ENCODE measurements at places on chromosomes 11 and 22. TPM values are rescaled to one million over a fixed set of nuclear protein-coding genes. Genes with fewer than 3 reads are reported as not detected.

DNA sequence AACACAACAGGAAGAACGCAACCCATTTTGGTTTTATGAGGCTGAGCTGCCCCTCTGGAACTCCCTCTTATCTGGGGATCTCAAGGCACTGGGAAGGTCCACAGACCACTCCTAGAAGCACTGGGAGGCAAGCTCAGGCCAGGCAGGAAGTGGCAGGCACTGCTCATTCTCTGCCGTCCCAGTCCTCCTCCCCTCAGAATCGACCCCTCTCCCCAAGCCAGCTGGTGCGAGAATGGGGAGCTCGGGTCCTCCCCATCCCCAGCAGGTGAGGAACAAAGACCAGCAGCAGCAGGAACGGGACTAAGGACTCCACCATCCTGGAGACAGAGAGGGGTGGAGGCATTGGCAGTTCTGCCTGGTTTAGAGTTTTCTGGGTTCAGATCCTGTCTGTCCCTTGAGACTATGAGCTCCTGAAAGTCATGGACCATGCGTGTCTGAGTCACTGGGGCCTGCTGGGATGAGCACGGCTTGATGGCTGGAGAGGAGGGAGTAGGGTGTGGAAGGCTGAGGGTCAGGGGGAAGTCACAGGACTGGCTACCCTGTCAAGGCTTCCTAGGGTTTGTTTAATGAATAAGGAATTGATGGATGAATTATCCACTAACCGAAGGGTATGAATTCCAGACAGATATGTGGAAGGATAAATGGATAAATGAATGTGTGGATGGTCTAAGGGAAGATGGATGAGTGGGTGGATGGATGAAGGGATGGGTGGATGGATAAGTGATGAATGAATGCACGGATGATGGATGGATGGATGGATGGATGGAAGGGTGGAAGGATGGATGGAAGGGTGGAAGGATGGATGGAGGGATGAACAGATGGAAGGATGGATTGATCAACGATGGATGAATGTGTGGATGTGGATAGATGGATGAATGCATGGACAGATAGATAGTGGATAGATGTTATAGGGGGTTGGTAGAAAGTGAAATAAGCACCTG, 6.4 kb downstream of the MYEOV start:
- no peak for DNase-seq

DNA sequence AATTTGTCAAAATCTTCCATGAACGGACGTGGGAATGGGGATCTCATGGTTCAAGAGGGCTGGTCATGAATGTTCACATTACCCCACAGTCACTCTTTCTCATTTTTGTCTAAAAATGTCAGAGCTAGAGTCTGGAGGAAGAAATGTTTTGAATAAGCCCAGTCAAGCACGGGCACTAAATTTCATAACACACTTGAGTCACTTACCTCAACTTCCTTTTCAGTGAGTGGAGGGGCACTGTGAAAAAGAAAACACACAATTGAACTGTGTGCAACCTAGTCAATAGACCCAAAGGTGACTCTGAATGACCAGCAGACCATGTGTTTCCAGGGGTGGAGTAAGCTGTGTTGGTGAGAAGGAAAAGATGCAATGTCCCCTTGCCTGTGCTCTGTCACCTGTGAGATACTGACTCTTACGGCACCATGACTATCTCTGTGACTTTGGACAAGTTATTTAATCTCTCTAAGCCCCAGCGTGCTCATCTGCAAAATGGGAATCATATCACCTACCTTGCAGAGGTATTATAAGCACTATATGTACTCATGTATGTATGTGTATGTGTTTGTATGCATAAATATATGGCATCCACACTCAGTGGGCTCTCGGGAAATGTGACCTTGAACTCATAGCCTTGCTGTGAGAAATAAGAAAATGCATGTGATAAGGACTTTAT, 38.2 kb upstream of the LYVE1 start:
- no peak for DNase-seq

DNA sequence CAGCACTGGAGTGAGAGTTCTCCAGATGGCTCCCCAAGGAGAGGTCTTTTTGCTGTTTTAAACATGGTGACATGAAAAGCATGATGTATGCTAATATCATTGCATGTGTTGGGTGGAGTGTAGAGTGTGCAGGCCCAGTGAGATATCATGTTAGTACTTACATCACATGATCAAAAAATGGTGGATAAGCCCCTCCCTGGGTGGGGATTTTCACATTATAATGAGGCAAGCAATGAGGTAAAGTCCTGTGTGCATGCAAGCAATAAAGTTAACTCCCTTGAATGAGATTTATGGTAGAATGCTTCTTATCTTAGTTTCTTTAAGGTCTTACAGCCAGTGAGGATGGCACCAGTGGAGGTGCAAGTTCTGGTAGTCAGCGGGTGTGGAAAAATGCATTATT, 8.5 kb downstream of the FAM111B start:
- DNase-seq = no peak

DNA sequence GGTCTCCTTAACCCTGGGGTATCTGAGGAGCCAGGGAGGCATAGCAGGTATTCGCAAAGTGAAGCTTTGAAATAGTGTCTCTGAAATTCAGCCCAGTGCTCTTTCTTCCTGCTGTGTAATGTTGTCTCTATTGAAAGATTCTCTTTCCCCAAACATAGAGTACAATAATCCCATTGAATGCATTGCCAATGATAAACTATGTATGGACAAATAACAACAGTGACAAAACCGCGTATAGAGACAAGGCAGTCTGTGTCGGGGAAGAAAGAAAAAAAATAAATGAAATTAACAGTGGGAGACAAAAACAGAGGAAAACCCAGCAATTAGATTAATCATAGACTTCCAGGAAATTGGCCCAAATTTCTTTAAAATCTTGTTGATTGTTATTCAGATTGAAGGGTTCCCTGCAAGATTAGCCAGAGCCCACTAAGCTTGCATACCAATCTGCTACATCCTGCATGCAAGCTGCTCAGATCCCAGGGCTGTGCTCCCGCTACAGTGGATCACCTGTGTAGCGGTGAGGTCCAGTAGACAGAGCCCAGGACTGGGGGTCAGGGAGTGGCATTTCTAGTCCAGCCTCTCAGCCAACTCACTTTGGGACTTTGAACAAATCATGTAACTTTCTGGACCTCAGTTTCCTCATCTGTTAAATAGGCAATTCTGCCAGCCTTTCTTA, 492.8 kb downstream of the INSC start:
- DNase-seq = no peak

DNA sequence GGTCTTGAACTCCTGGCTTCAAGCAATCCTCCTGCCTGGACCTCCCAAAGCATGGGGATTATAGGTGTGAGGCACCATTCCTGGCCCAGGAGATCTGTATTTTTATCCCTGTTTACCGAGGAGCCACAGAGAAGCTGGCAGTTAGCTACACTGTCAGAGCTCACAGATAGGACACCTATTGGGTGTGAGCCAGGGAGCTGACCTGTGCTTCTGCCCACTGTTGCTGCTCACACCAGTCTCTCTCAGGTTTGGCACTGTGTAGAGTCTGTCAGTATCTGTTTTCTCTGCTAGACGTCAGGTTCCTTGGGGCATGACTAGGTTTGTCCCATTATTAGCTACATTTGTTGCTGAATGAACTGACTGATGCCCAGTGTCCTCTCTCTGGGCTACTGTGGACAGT, 17.5 kb downstream of the PPP6R2 start:
- DNase-seq = no peak

GRCh38 chr11:16511116-16512114, 155.1 kb upstream of the SOX6 start:
- peak; percentile 67 for DNase-seq

DNA sequence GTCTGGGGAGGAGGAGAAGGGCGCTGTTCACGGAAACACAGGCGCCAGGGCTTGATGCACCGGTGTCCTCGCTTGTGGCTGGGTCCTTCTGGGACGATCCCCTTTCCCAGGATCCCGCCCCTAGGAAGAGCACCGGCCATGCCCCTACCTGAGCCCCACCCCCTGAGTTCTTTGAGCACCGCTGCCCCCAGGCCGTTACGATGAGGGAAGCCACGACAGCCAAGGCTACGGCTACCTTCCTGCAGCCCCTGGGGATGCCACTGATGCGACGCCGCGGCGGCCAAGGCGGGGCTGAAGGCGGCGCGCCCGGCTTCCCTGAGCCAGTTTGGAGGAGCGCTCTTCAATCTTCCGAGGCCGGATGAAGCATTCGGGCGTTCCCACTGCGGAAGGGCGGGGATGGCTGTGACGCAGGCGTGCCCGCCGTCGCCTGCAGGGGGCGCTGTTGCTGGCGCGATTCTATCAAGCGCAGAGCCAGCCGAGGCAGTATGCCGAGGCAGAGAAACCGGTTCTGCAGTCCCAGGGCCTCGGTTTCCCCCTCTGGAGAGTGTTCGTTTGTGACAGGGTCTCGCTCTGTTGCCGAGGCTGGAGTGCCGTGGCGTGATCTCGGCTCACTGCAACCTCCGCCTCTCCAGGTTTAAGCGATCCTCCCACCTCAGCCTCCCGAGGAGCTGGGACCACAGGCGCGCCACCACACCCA, 9.7 kb upstream of the NEFH start:
- DNase-seq = no peak

DNA sequence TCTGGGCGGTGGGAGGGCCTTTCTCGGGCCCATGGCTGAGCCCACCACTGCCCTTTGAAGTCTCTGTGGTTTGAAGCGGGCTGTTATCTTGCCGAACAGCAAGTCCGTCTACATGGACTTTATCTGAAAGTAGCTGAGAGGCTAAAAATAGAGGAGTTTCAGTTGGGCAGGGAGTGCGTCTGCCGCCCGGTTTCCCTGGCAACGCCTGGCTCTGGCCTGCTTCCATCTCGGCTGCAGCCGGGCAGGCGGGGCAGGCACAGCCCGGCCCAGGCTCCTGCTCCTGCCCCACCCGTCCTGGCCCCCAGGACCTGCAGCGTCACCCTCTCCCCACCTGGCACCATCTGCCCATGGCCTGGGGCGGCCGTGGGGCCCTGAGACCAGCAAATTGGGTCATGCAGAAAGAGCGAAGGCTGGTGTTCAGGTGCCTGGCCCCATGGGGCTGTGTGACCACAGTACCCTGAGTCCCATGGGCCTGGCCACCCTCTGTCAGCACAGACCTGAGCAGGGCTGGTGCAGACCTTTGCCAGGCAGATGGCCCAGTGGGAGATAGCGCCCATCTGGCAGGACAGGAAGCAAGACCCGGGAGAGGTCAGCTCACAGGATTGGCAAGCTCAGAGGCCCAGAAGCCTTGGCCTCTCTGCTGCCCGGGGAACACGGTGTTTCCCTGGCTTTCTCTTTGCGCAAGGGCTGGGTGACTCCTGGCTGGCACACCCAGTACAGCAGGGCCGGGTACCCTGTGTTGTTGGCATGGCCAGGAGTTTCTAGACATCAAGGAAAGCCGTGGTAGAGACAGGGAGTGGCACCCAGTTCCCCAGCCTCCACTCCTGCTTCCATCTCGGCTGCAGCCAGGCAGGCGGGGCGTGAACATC, 79.1 kb upstream of the KCNQ1OT1 start:
- peak; percentile 4 for DNase-seq

Gene C11orf87
- total RNA-seq = not detected
